ENCODE measurements at places on chromosomes 11 and 22.

GRCh38 chr22:24370401-24370800, 57.0 kb upstream of the ADORA2A start:
- DNase-seq, result no peak

GRCh38 chr11:88849368-88849767, 216.4 kb downstream of the GRM5 start:
- no peak for DNase-seq

DNA sequence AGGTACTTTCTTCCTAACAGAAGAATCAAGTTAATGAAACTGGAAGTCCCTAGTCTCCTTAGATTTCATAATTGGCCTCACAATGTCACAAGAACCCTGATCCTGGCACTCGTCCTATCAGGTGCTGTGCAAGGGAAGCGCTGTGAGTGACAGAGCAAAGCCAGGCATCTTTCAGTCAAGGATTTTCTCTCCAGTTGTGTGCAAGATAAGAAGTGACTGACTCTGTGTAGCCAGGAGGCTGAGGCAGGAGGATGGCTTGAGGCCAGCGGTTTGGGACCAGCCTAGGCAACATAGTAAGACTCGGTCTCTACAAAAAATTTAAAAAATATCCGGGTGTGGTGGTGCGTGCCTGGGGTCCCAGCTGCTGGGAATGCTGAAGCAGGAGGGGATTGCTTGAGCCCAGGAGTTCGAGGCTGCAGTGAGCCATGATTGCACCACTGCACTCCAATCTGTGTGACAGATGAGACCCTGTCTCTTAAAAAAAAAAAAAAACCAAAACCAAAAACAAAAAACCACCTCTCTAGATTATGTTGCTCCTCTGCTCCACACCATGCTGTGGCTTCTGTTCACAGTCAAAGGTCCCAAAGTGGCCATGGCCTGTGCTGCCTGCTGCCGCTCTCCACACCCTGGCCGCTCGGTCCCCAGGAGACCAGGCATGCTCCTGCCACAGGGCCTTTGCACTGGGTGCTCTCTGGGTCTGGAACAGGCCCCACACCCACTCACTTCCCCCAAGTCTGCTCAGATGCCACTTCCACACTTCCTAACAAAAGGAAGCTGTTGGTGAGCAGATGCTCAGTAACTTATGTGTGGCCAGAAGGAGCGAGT, 54.2 kb upstream of the CLDN5 start:
- DNase-seq, result no peak

GRCh38 chr11:37109286-37109585, 511.2 kb upstream of the RAG2 start:
- no peak for DNase-seq

DNA sequence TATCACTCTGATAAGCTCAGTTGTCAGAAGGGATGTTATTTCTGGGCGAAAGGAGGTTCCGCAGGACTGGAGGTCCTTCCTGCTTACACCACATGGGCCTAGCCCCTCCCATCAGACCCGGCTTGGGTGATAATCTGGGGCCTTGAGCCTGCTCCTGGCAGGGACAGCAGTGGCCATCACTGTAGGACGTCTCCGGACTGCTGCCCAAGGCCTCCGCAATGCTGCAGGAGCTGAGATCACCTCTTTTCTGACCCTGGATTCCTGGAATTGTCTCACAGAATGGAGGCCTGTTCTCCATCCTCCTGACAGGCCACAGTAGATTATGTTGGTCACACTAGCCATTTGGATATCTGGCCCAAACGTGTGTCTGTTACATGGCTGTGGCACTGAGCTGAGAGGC, 9.2 kb upstream of the BIK start:
- no peak for DNase-seq

- DNase-seq, result no peak
Observed at GRCh38 chr22:41931701-41932269, 5.2 kb upstream of the TNFRSF13C start.

- no peak for DNase-seq
Observed at GRCh38 chr11:64071849-64072248, 36.1 kb downstream of the FLRT1 start.

DNA sequence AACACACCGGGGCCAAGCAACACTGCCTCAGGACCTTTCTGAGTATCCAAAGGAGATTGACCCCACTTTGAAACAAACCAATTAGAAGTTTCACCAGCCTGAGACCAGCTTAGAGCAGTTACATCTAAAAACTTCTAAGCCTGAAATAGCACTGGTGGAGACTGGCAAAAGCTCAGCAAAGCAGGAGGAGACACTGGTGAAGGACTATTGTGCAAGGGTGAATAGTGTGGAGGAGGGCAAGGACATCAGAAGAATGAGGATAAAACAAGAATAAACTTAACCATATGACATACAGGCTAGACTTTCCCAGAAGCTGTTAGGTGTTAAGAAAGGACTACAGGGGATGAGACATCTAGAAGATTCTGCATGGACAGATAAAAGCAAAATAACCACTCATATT, 152.4 kb downstream of the FCHSD2 start:
- DNase-seq, result no peak

- DNase-seq, result no peak
Observed at GRCh38 chr11:7673724-7674434, 579 bp upstream of the CYB5R2 start.

- DNase-seq, result no peak
Observed at GRCh38 chr11:72807792-72808191, 6.4 kb upstream of the ATG16L2 start.

- DNase-seq, result no peak
Observed at GRCh38 chr11:11669233-11669846, 47.5 kb upstream of the GALNT18 start.

GRCh38 chr11:125167954-125168835, 3.6 kb downstream of the PKNOX2 start:
- no peak for DNase-seq

DNA sequence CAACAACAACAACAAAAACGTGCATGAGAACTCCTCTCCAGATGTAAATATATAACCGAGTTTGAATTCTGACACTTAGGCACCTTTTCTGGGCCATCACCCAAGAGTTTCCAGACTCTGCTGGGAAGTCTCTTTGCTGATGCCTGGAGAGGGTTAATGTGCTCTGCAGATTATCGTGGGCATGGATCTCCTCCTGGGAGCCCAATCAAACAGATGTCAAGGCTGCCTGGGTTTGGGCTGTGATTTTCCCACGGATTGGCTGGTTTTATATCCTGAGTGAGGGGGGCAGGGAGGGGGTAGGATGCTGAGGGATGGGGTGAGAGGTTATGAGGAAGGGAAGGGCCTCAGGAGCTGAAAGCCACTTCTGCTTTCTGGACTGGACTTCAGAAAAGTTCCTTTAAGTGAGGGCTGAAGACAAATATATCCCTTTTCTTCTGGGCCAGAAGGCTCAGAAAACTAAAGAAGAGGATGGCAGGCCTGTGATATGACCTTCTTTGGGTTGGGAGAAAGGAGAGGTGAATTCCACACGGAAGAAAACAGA, 4.2 kb downstream of the ELF5 start:
- DNase-seq, result no peak

DNA sequence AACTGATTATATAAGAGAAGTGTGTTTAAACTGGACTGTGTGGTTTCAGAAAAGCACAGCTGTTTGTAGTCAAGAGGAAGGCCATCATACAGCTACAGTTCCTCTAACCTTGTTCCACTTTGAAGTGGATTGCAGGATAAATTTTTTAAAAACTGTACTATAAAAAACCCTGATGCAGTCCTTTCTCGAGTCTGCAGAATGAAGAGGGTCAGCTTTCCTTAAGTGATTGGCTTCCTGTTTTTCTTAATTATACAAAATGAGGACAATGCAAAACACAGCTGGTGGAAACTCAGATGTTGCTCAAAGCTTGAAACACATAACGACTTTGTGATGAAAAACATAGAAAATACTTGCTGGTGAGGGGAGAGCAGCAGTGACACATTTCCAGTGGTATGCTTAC, 1060.5 kb downstream of the DLG2 start:
- no peak for DNase-seq

- no peak for DNase-seq
Observed at GRCh38 chr11:65440831-65441499, 18.4 kb downstream of the NEAT1 start.

GRCh38 chr22:49331223-49331815, 496.4 kb downstream of the BRD1 start:
- DNase-seq, result no peak

DNA sequence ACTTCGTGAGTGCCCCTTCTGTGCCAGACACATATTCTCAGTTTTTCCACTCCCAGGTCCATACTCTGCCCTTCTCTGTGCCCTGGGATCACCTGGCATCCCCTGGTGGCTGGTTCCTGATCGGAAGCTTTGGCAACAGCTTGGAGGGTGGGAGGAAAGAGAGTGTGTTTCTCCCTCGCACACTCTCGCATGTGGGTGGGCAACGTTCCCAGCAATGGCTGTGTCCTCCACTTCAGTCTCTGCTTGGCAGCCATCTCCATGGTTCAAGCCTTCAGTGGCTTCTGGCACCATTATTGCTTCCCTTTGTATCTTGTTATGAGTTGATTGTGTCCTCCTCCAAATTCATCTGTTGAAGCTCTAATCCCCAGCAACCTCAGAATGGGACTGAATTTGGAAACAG, 342.7 kb upstream of the SYN3 start:
- DNase-seq, result no peak

- no peak for DNase-seq
Observed at GRCh38 chr11:95647355-95647754, 142.2 kb downstream of the FAM76B start.

GRCh38 chr11:113519989-113520613, 44.9 kb upstream of the DRD2 start:
- DNase-seq, result no peak

DNA sequence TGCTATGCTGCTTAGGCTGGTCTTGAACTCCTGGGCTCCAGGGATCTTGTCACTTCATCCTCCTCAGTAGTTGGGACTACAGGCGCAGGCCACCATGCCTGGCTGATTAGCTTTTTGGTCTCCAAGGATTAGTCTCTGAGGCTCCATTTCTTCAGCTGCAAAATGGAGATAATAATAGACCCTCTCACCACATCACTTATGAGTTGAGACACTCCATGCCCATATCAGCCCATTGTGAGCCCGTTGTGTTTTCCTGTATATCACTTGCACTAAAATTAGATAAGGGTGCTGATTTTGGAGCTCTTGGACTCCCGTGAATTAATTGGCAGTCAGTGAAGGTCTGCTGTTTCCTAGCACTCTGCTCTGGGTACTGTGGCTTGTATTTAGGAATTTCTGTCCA, 36.0 kb downstream of the DEPDC5 start:
- no peak for DNase-seq

DNA sequence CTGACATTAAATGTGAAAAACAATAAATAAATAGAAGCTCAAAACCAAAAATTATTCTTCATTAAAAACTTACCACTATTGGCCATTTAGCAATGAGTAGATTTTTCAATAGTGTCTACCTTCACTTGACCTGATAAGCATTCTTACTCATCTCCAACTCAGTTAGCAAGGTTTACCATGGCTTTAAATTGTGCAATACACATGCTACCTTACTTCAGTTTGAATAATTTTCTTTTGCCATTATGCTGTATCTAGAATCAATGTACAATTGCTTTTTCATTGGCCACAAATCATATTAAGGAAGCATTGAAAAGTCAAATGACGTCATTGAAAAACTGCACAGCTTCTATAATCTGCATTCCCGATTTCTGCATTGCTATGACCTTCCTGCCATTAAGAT, 64.9 kb downstream of the SVIP start:
- no peak for DNase-seq

DNA sequence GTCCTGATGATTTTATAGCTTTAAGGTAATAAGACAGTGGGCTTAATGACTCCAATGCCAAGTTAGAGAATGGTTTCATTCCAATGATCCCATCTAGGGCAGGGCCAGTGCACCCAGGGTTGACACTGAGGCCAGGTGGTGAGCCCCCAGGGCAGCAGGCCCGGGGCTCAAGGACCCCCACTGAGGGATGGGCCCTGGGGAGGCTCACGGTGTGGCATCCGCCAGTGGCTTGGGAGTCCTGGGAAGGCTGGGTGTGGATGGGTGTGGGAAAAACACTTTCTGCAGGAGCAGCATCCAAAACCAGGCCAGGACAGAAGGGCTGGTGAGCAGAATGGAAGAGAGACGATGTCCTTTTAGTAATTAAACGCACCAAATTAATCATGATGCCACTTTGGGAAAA, 626.3 kb downstream of the TBC1D22A start:
- DNase-seq, result no peak

DNA sequence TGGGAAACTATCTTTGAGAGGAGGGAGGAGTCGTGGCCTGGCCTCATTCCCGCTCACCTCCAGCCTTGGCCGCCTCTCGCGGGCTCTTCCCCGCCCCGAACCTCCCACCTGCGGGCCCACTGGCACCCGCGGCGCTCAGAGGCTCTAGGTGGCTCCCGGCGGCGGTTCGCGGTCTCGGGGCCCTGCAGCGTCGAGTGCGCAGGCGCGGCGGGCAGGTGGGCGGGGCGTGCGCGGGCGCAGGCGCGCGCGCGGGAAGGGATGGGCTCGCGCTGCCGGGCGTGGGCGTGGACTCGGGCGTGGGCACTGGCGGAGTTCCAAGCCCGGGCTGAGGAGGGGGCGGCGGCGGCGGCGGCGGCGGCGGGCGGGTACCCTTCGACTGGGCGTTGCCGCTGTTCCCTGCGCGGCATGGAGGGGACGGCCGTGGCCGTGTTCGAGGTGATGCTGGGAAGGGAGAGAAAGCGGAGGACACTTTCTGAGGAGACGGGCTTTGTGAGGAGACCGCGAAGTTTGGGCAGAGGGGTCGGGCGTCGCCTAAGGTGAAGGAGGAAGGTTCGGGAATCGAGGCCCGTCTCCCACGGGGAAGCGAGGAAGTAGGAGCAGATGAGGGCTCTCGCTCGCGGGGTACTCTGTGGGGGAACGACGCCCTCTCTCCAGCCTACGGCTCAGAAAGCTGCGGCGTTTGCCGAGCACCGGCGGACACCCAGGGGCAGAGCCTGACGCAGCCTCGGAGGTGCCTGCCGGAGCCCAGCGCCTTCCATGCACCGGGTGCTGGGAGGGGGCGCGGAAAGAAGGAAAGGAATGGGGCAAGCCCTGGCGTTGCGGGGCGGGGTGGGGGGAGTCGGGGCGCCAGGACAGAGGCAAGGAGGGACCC, 15.7 kb upstream of the SPTBN2 start:
- DNase-seq, result peak; percentile 88

- DNase-seq, result no peak
Observed at GRCh38 chr11:8689726-8690255, 7.2 kb downstream of the RPL27A start.

DNA sequence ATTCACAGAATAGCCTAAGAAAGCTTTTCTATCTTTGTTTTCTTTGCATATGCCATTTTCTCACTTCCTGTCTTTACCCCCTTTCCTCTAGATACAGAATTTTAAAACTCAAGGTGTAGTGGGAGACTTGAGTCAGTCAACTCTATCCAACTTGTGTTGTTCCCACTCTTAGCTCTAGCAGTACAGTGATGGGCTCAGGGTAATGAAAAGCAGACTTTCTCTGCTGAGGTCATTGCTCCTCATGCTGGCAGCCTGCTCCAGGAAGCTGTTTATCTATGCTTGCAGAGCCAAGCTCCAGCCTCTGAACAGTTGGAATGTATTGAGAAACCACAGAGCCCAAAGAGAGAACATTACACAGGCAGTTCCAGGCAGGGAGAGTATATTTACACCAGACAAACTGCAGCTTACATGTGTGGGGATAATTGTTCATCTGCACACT, 68.1 kb downstream of the CSTPP1 start:
- DNase-seq, result no peak
